Activated CD8-positive, alpha-beta memory T cell treated with anti-CD3 and anti-CD28 coated beads for 24 hours (primary cell): ENCODE measurements at places on chromosomes 11 and 22.

GRCh38 chr11:114321621-114322257, 25.5 kb downstream of the NNMT start:
- DNase-seq, result no peak

DNA sequence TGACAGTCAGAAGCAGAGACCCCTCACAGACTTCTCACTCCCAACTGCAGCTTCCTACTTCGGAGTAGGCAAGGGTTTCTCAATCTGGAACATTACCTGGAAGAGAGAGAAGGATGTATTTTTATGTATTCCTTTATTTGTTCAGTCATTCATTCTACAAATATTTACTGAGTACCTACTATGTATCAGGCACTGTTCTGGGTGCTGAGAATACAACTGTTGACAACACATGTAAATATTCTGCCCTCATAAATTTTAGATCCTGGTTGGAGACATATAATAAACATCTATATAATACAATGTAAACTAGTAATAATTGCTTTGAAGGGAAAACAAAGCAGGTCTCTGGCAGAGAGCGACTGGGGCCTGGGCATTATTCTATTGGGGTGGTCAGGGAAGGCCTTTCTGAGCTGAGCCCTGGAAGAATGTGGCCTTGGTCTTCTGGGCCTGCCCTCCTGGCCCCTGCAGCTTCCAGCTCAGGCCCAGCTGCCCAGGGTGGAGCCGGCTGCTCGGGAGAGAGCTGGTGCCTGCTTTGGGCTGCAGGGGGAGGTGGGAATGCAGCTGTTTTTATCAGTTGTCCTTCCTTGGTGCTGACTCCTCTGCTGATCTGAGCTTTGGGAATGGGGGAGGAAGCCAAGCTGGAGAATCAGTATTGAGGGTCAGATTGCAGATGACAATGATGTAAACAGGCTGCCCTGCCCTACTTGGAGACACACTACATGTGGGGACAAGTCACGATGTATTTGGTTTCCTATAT, 46.8 kb downstream of the PKNOX2 start:
- DNase-seq, result no peak

GRCh38 chr11:128716661-128717210, 22.9 kb downstream of the FLI1 start:
- DNase-seq, result peak; percentile 76

GRCh38 chr22:25232301-25232700, 12.9 kb downstream of the CRYBB2 start:
- DNase-seq, result no peak

GRCh38 chr22:27008454-27008853, 351.1 kb downstream of the MIAT start:
- no peak for DNase-seq

DNA sequence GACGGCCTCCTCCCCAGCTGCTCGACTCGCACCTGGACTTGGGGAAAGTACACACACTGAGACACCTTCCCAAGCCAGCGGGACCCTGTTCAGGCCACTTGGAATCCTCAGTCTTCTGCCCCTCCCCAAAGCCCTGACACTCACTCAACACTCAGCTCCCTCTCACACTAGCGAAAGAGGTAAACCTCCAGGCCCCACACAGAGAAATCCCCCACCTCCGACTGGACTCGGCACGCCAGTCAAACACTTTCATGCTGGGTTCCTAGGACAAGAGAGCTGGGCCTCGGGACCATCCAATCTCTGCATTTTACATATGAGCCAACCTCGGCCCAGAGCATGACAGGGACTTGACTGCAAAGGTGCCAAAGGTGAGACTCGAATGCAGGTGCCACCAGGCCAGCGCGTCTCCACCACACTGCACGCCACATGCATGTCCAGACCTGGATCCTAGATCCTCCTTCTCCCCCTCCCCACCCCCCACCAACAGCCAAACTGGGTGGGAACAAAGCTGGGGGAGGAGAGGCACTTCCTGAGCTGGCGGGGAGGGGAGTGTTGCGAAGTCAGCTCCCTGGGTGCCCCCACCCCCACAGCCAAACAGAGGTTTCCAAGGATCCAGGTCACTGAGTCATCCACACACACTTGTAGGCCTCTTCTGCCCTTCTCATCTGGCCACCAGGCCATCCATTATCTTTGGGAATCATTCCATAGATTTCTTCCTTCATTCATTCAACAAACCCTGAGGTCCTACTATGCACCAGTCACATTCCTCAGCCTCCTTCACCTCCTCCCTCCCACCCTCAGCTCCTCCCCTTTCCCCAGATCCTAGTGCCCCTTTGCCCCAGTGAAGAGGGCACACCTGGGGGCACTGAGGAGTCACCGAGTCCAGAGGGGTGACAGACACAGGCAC, 10.7 kb upstream of the CD5 start:
- peak; percentile 75 for DNase-seq

DNA sequence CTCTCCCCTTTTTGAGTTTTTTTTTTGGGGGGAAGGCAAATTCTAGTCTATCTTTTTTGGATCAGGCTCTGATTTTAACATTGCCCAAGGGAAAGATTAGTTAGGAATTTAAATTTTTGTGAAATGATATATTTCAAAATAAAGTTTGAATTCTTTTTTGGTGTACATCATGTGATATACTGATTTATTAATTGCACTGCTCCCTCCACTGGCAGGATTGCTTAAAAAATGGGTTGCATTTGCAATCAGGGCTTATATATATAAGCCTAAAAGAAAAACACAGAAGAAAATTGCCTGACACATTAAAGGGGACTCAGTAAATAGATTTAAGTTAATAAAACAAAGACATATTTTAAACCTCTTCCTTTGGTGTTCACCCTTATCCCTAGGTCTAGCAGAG, 1.2 kb downstream of the DYNC2H1 start:
- no peak for DNase-seq

DNA sequence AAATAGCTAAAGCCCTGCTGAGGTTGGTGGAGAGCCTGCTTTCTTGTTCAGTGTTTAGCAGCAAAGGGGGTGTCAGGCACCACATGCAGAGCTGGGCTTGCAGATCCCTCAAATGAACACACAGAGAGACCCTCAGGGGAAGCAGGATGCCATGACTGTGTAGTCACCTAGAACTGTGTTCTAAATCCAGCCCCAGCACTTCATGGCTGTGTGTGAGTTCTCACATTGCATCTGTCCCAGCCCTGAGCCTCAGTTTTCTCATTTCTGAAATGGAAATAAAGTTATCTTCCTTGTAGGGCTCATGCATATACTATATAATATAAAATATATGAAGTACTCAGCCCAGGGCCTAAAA, 47.1 kb downstream of the CWC15 start:
- DNase-seq, result no peak

GRCh38 chr11:109973486-109973885, 119.7 kb upstream of the ZC3H12C start:
- no peak for DNase-seq

- DNase-seq, result no peak
These were observed 21.6 kb downstream of the AAMDC start for GRCh38 chr11:77842441-77843121.

GRCh38 chr11:120512739-120513435, 1.3 kb downstream of the GRIK4 start:
- peak; percentile 54 for DNase-seq

DNA sequence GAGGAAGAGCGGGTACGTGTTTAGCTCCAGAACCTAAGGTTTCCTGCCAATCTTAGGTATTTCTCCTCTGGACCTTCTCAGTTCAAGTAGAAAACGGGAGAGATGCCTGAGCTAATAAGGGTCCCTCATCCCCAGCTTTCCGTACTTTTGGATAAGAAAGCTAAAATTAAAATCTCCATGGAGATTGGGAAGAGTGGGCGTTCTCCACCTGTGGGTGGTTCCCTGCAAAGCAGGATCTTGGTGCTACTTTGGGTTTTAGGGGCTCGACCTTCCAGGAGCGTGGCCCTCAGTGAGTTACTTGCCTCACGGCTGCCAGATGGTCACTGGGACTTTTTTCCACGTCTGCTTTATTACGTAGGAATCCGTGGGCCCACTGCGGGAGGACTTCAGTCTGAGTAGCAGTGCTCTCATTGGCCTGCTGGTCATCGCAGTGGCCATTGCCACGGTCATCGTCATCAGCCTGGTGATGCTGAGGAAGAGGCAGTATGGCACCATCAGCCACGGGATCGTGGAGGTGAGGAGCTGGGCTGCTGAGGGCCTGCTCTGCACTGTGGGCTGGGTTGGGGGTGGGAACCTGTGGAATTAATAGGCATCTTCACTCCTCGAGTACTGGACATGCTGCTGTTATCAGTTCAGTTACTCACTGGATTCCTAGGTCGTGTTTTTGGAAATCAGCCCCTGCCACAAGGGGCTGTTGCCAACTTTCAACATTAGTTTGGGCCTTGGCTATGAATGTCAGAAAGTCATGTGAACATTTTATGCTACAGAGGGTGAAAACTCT, 17.8 kb upstream of the ST14 start:
- no peak for DNase-seq
